ENCODE measurements at places on chromosomes 7 and 10.

- no peak for DNase-seq
Measured at GRCh38 chr7:158867214-158867984, 11.0 kb downstream of the DYNC2I1 start.

GRCh38 chr10:128579901-128580300 lies 453.7 kb upstream of the MKI67 start:
- DNase-seq, result no peak

DNA sequence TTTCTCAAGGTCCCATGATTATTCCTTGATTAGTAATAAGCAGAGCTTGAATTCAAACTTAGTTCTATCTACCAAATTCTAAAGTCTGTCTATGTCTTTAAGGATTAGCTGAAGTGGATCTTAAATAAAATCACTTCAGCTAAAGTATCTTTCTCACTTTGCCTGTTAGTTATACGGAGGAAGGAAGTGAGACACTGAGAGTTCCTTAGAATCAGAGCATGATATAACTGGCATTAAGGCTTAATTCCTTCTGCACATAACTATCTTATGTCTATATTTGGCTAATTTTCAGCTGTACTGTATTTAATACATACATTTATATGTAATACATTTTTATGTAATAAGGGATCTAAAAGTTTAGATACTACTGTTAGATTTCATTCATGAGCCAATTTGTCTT lies 491.1 kb upstream of the GHITM start:
- no peak for DNase-seq

DNA sequence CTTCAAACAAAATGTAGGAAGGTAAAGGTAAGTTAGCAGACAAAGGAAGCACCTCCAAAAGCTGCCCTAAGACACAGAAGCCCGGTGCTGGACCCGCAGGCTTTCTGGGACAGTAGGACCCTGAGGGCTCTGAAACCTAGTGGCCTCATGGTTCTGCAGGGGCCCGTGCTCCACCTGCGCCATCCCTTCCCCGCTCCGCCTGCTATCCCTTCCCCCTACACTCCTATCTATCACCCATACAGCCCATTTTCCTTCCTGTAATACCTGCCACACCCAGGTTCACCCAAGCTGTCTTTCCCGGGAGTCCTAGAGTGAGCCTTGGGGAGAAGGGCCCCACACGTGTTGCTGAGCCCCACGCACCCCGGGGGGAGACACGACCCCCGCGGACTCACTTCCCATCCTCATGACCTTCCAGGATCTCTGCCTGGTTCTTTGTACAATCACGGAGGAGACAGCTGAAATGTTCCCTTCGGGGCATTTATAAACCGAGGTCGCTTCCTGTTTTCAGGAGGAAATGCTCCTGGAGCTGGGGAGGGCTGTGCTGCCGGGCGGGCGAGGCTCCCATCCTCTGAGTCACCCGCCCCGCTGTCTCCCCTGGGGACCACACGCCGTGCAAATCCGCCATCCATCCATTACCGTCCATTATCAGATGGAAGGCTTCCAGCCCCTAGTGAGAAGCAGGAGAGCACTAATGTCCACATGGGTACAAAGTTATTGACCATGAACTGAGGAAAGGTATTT lies 251.7 kb upstream of the PITRM1 start:
- DNase-seq, result peak; percentile 32

DNA sequence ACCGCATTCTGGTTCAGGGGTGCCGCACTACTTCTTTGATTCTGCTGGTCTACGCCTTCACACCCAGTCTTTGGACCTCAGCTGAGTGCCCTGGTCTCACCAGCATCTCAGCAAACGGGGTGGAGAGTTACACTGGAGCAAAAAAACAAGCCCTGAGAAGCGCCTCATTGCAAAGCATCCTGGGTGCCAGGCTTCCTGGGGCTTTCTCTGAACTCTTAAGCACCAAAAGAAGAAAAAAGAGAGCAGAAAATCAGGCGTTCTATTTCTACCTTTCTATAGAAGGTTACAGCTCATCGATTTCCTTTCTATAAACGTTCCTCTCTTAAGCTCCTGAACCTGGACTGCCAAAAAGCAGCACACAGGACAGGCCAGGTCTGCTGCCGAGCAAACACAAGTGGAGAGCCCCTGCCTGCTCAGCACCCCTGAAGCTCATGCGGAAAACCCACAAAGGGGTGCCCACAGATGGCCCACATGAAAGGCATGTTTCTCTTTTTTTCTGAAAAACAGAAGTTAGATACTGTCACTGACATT lies 217.9 kb downstream of the SFMBT2 start:
- no peak for DNase-seq

GRCh38 chr10:6123532-6123931 lies 34.7 kb downstream of the RBM17 start:
- DNase-seq, result no peak

DNA sequence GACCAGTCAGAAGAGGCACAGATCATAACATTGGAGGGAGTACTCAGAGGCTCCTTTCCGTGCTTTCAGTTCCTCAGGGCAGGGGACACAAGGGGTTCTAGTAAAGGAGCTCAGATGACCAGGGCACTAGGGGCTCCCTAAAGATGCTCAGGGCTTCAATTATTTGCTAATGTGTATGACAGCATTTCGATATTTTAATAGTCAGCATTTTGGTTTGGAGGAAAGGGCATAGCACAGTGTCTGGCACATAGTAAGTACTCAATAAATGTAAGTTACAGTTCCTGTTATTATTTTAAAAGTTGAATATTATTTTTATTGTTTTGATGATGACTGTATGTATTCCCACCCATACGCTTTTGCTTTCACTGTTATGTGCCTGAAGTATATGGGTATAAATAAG lies 260.0 kb downstream of the REEP3 start:
- no peak for DNase-seq

GRCh38 chr10:125423569-125423968 lies 259.4 kb downstream of the TEX36 start:
- no peak for DNase-seq

- peak; percentile 41 for DNase-seq
Measured at GRCh38 chr7:111089822-111090426, 1.0 kb upstream of the LRRN3 start.

DNA sequence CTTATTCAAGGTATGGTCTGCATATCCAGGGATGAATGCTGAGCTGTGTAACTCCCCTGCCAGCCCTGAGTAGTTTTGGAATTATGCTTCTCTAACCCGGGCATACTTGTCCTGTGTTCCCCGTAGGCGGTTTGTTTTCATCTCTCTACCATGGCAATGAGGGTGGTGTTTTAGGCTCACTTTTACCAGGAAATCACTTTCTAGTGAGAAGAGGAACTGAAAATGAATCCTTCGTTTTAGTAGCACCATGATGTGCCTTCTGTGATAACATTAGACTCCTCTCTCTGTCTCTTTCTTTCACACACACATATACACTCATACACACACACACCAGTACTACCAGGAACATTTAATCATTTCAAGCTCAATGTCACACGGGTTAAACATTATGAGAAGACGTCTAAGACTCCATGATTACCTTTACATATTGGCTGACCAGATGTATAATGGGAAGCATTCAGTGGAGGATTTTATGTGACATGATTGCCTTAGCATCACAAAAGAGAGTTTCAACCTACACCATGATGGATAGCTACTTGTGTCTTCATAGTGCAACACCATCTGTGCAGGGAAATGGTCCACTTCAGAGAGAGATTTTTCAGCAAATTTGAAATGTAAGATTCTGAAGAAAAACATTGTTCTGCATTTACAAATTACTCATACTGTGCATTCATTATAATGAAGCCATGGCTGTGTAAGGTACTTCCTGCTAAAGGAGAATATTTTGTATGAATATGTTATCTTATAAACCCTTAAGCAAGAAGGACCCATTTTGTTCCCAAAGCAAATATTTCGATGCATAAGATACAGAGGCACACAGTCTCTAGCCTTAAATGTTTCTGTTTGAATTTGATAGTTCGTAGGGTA lies 31.0 kb upstream of the PFKP start:
- no peak for DNase-seq

DNA sequence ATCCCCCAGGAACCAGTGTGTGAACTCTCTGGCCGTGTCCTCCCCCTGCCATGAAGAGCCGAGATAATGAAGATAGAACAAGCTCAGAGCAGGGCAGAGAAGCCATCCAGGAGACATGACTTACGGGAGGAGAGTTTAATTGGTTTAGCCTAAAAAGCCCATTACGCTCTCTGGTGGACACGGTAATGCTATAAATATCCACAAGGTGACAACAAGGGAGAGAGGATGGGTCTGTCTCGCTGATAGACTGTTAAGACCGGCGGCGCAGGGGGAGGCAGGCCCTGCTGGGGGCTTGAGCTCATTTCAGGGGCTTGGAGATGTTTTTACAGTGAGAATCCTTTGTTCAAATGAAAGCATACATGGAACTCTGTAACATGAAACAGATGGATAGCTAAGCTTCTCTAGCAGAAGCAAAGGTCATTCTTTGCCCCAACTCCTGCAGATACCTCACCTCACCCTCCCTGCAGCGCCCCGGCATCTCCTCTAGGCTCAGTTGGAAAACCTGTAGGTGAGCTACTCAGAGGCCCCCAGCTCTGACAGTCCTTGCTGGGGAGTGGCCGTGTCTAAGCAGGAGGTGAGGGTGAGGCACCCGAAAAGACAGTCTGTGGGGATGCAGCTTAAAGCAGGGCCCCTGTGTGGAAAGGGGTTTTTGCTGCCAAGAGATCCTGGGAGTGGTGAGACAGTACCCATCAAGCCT lies 40.8 kb upstream of the LOXL4 start:
- DNase-seq, result no peak

- DNase-seq, result no peak
Measured at GRCh38 chr10:83605783-83606630, 533.3 kb upstream of the GHITM start.

- no peak for DNase-seq
Measured at GRCh38 chr10:87598700-87599099, 61.0 kb upstream of the PAPSS2 start.

DNA sequence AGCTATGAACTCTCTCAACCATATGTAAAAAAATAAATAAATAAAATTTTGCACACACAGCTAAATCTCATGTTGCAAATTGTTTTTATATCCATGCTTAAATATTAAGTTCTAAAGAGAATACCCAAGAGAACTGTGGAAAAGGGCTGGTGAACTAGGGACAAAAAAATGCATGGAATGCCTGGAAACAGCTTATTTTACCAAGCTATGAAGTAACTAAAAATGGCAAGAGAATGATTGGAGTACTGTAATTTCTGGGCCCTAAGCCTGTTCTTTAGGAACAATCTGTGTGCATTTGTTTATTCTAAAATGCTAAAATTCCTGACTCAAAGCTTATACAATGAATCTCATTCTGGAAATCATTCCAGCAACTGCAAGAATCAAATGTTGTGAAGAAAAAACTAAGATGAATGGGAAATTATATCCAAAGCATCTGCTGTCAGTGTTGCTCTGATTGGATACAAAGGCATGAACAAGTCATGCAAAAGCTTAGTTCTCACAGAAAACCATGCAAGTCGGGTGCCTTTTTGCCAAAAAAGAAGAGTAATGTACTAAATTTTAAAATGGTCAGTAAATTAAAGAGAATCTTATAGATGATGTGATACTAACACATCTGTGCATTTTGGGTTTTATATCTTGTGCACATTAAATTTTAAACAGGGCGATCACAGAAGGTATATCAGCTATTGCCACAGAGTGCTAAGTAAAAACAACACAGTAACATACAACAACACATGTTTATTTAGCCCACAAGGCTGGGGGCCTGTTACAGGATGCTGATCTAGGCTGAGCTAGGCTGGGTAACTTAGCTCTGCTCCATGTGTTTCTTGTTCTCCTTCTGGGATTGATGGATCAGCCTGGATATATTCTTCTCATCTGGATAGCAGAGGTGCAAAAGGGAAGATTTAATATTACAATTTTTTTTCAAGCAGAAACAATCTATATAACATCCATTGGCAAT lies 453.5 kb upstream of the SEMA3A start:
- DNase-seq, result no peak

- DNase-seq, result no peak
Measured at GRCh38 chr7:106731646-106732444, 70.9 kb upstream of the CCDC71L start.

DNA sequence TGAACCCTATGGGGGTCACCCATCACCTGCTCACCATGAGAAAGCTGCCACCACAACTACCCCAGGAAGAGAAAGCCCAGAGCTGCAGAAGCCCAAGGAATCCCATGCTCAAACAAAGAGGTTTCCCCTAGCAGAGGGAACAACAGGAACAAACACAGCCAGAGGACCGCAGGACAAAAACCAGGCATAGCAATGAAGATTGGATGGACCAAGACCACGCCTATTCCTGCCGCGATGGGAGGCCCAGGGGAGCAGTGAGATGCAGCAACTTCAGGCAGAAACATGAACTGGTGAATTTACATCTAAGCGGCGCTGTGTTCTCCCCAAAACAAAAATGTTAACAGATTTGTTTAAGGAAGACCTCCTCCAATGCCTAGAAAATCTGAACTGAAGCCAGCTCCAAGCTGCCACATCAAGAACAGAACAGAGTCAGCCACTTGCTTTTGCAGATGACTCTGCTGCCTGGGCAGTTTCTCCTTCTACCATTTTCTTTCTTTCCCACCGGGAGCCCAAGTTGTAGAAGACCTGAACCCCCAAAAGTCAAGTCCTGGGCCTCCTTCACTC lies 134.2 kb upstream of the NEBL start:
- no peak for DNase-seq

- DNase-seq, result no peak
Measured at GRCh38 chr10:74333174-74333573, 182.2 kb downstream of the ADK start.

GRCh38 chr10:89352802-89353201 lies 25.0 kb downstream of the IFIT3 start:
- no peak for DNase-seq

DNA sequence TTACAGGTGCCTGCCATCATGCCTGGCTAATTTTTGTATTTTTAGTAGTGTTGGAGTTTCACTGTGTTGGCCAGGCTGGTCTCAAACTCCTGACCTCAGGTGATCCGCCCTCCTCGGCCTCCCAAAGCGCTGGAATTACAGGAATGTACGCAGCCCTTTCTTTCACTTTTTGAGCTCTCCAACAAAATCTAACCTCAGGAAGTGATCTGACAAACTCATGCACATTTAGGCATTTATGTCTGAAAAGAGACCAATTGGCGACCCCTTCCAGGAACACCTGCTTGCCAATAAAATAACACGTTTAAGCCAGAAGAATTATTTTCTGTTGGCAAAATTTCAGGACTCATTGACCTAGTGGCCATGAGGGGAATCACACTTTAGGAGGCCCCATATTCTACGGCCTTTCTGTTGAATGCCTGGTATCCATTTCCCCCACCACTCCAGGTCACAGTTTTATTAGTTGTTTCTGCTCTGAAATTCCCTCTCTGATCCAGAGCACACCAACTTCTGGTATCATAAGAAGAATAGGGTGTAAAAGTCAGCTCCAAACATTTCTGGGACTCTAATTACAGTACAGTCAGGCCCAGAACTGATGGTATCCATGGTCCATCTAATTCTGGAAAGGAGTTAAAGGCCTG lies 65.8 kb upstream of the FRMD4A start:
- DNase-seq, result no peak

GRCh38 chr7:45182856-45183710 lies 25.5 kb downstream of the RAMP3 start:
- DNase-seq, result no peak

GRCh38 chr7:28075674-28076358 lies 104.8 kb downstream of the JAZF1 start:
- DNase-seq, result no peak

Data from NCI-H2081 treated with DMSO at 0.1 percent for 48 hours (cell line).